Left hindlimb (tissue), 1 donor: ENCODE measurements at places on chromosomes 16 and 17.

DNA sequence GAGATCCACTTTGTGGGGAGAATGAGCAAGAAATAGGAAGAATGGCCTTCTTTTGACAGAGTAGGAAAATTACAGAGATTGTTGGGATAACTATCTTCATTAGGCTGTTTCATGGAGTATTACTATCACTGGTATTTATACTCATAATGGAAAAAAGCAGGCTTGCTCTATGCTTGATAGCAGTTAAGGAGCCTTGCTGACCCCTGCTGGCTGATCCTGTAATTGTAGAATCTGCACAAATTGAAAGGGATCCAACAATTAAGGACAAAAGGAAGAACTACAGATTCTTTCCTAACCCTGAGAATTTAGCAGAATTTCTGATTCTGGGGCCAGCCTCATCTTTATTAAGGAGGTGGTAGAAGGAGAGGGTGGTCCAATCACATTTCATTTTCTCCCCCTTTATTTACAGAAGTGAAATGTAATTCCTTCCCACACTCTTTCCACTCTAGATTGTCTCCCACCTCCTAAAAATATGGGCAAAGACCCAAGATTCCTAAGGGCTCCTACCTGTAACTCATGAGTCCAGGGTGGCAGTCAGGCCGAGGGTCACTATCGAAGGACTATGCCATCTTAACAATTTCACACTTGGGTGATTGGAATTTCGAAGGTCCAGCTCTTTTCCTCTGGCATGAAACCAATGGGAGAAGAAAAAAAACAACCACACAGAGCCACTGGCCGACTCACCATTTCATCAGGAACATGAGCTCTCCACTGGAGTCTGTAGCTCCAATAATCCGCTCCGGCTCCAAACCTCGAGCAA is 26.3 kb downstream of the NFE2L1 start:
- no peak for DNase-seq

GRCh38 chr16:27474921-27475320 is 72.9 kb downstream of the IL21R start:
- peak; percentile 1 for DNase-seq

- no peak for DNase-seq
Observed at GRCh38 chr17:27481327-27481726, 25.1 kb downstream of the KSR1 start.

- DNase-seq = no peak
Observed at GRCh38 chr17:49964303-49964768, 4.7 kb upstream of the DLX4 start.

DNA sequence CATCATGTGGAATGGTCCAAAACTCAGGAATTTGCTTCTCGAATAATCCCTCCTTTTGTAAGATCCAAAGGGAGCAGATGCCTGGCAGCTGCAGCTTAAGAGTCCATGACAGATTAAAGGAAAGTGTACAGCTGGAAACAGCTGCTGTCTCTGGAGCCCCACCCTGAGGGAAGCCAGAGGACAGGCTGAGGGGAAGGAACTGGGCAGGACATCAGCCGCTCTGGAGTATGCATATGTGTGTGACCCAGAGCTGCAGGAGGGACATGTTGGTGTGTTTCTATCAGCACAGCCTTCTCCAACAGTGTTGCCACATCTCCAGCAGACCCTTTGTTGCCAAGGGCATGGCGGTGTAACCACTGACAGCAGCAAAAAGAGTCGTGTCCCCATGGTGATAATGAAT is 46.2 kb downstream of the CYB561 start:
- DNase-seq = peak; percentile 86

GRCh38 chr16:55101026-55101425 is 170.4 kb downstream of the IRX5 start:
- DNase-seq = no peak

GRCh38 chr16:67528870-67529581 is 397 bp downstream of the RIPOR1 start:
- DNase-seq = peak; percentile 70

DNA sequence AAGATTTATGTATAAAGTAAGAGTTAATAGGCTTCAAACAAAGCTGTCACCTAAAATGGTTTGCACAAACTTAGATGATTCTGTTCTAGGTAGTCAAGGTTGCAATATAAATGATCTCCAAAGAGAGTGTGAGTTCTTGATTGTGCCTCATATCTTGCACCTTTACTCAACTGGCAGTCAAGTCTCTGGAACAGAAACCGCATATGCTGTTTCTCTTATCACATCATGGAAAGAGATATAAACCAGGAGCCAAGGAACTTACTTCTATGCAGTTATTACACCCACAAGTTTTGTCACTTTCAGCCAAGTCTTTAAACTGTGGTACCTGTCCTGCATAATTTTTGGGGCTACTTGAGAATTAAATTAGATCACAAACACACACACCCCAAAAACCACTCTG is 5.2 kb downstream of the SSH2 start:
- DNase-seq = no peak

DNA sequence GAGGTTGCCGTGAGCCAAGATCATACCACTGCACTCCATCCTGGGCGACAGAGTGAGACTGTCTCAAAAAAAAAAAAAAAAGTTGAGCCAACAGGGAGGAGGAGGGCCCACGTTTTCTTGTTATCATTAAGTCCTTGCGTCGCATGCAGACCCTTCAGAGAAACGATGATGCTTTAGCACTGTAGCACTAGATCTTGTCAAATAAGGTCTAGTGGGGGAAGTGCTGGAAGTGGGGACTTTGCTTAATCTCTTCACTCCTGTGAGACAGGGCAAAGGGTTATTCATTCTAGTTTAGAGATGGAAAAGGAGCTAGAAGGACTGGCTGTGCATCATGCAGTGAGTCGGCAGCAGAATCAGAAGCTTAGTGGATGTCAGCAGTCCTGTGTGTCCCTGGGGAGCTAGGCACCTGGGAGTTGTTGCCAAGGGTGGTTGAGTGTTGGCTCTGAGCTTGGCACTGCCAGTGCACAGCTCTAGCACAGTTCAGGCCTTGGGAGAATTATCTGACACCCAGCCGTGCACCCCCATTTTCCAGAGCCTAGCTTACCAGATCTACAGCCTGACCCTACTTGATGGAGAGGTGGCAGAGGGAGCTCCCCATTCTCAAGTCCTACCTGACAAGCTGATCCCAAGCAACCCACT is 33.4 kb upstream of the TBX2 start:
- DNase-seq = no peak

GRCh38 chr17:39556423-39556822 is 51.3 kb downstream of the NEUROD2 start:
- no peak for DNase-seq

- DNase-seq = no peak
Observed at GRCh38 chr16:31217136-31217530, 198 bp upstream of the PYDC1 start.
